ENCODE measurements at places on chromosomes 3 and 15.

GRCh38 chr15:100891307-100892012, 11.8 kb downstream of the ALDH1A3 start:
- peak; percentile 42 for DNase-seq

DNA sequence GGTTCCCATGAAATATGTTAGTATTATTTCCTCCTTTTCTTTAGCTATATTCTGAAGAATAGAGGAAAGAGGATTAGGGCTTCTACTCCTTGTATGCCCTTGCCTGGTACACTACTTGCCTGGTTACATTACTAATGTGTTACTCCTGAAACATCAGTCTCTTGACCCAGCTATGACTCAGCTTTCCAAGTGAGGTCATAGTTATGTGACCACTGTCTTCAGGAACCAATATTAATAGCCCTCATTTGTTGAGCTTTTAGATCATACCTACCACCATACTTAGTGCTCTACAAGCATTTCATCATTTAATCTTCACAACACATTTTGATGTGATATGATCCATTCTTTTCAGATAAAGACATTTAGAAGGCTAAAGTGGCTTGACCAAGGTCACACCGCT, 60.3 kb downstream of the CMSS1 start:
- DNase-seq = no peak

DNA sequence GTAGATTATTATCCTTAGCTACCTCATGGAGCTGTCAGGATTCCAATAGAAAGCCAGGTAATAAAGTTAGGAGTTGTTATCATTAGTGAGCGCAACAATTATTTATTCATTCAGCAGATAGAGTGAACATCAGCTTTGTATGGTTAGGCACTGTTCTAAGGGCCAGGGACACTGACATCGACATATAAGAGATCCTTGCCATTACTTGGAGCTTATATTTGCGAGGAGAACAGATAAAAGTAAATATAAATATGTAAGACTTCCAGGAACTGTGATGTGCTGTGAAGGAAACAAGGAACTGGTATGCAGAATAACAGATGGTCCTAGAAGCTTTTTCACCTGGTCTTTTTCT, 473 bp downstream of the LSM3 start:
- no peak for DNase-seq

DNA sequence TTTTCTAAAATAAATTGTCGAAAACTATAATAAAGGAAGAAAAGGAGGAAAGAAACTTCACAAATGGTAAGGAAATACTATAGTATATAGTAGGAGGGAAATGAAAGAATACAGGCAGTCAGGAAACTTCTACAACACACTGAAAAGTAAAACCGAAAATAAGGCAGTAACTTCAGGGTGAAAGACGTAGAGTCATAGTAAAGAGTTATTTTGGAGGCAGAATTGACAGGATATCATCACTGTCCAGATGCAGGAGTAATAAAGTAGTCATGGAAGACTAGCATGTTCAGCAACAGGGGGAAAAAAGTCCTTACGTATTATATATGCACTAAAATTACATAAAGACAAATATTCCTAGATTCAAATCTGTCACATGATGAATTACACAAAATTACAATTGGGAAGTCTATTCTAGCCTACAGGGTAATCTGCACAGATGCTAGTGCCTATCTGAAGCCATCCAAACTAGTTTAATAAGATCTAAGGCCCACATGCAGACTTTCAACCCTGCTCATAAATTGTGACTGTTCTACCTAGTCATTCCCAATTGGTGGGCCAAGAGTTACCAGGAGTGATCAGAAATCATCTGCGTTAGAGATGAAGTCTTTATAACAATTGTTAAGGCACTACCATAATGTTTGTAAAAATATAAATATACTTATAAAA, 14.0 kb downstream of the VPS13C start:
- no peak for DNase-seq

DNA sequence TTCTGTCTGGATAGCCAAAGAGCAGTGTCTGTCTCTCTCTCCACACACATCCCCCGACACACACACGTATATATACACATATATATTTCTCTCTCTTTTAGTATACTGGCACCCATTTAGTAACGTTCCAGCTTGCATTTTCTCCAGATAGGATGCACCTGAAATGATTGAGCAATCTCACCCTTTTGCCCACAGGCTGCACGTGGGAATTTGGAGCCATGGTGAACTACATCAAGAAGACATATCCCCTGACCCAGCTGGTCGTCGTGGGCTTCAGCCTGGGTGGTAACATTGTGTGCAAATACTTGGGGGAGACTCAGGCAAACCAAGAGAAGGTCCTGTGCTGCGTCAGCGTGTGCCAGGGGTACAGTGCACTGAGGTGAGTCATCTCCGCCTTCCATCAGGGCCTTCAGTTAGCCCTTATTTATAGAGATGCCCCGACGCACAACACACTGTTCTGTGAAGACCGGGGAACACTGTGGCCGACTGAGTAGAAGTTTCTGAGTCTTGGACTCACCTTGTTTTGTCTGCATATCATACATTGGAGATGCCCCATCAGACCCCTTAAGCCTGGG, 45.7 kb downstream of the RLBP1 start:
- DNase-seq = no peak

GRCh38 chr3:128845119-128845777, 34.2 kb upstream of the ACAD9 start:
- peak; percentile 41 for DNase-seq
